NCI-H1092 treated with DMSO at 0.1 percent for 48 hours (cell line): ENCODE measurements at places on chromosomes 3 and 15.

DNA sequence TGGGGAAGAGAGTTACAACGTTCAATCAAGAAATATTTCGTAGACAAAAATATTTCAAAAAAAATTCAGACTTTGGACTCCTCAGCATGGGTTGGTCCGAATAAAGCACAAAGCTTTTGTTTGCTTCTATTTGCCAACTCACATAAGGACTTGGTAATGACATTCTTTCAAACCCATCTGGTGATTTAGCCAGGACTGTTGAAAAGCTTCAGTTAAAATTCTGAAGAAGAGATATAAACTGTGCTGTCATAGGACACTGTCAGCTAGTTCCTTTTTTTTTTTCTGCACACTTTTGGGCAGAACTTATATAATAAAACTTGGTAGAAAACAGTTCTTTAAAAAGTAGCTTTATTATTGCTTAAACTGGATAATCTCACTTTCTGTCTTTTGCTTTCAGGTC lies 660.8 kb upstream of the SGO1 start:
- no peak for DNase-seq

- DNase-seq, result no peak
Observed at GRCh38 chr3:170651260-170651845, 65.5 kb upstream of the SLC7A14 start.

GRCh38 chr3:39383881-39384664 lies 903 bp downstream of the SLC25A38 start:
- DNase-seq, result no peak

- DNase-seq, result no peak
Observed at GRCh38 chr15:58738046-58738707, 11.3 kb downstream of the ADAM10 start.

GRCh38 chr3:98232489-98232888 lies 31.6 kb upstream of the OR5H6 start:
- no peak for DNase-seq

DNA sequence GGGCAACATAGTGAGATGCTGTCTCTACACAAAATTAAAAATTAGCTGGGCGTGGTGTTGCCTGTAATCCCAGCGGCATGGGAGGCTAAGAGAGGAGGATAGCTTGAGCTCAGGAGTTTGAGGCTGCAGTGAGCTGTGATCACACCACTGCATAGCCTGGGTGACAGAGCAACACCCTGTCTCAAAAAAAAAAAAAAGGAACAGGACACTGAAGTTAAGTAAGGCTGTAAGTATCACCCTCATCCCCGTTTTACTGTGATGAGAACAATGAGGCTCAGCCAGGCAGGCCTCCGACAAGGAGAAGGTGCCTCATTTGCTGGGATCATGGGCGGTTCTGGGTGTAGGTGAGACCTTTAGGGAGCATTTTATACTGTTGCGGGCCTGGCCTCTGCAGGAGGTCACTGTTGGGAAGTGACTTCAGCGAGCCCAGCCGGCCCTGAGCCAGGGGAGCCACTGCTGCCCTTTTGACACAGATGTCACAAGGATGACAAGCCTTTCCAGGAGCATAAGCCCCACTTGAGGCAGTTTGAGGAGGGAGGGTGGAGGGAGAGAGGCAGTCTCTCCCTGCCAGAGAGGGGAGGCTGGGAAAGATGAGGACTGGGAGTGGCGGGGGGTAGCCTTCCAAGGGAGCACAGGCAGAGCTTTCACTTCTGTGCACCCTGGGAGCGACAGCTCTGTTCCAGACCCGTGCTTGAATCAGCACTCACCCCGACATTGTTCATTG lies 30.8 kb downstream of the IRAK2 start:
- DNase-seq, result no peak

GRCh38 chr3:61684386-61684785 lies 123.0 kb downstream of the PTPRG start:
- no peak for DNase-seq

- no peak for DNase-seq
Observed at GRCh38 chr3:170829546-170830272, 40.3 kb downstream of the RPL22L1 start.

DNA sequence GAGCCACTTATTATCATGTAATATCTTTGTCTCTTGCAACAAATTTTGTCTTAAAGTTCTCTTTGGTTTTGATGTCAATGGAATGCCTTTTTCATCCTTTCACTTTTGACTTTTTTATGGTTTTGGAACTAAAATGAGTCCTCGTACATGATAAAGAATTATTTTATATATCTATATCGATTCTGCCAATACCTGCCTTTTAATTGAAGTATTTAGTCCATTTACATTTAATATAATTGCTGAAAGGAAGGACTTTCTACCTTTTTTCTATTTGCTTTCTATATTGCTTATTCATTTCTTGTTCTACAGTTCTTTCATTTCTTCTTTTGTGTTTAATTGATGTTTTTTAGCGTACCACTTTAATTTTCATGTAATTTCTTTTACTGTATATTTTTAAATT lies 32.8 kb downstream of the GABRA5 start:
- DNase-seq, result no peak

DNA sequence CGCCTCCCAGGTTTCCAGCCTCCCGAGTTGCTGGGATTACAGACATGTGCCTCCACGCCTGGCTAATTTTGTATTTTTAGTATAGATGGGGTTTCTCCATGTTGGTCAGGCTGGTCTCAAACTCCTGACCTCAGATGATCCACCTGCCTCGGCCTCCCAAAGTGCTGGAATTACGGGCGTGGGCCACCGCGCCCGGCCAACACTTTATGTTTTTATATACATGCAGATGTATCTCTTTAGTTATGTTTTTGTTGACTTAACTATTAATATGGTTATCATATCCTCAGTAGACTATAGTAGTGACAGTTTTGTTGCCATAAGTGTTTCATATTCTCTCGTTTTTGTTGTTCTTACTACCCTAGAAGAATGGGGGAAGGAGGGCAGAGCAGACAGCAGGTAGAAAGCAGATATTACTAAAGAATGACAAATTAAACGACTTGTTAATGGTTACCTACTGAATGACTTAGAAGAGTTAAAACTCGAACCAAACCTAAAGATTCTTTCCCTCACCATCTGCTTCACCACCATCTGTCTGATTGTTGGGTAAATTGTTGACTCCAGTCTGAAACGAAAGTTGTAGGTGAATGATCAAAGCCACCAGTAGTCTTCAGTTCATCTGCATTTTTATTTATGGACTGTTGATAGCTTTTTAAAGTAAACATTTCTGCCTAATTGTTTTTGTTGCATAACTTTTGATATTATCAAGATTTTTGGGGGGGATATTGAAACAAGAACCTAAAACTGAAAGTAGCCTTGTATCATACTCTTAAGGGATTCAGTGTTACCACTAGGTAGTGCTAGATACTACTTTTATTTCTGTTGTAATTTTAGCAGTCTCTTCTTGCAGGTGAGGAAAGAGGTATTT lies 89.3 kb downstream of the RASA2 start:
- peak; percentile 43 for DNase-seq
